ENCODE measurements at places on chromosomes 11 and 22.

- DNase-seq = no peak
Measured at GRCh38 chr22:50486561-50487289, at the start of gene MIOX. TSS of gene MIOX (plus strand) at chr22:50486859. CDS start at chr22:50486898, 39 bp downstream.

- DNase-seq = no peak
Measured at GRCh38 chr11:84260862-84261261, 974.7 kb upstream of the CCDC90B start.

GRCh38 chr11:114449845-114450244, 10.6 kb downstream of the REXO2 start:
- no peak for DNase-seq

GRCh38 chr22:46574993-46575910, 37.8 kb upstream of the CELSR1 start:
- DNase-seq = no peak

DNA sequence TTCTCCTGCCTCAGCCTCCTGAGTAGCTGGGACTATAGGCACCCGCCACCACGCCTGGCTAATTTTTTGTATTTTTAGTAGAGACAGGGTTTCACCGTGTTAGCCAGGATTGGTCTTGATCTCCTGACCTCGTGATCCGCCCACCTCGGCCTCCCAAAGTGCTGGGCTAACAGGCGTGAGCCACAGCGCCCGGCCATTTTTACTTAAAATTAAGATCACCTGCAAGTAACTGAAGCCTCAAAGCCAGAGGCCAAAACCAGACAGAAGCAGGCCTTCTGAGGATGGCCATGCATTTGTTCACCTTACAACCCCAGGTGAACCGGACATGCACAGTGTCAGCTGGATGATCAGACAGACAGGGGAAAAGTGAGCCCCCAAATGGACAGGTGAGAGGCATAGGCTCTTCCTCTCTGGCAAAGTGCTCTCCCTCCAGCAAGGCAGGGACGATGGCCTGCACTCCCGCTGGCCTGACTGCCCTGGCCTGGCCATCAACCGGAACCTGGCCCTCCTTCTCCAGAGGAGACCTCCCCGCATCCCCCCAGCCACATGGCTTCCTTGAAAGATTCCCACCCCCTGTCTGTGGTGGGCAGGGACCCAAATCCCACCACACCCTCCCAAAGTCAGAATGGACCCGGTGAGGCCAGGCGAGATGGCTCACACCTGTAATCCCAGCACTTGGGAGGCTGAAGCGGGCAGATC, 25.9 kb downstream of the APOBEC3H start:
- no peak for DNase-seq

DNA sequence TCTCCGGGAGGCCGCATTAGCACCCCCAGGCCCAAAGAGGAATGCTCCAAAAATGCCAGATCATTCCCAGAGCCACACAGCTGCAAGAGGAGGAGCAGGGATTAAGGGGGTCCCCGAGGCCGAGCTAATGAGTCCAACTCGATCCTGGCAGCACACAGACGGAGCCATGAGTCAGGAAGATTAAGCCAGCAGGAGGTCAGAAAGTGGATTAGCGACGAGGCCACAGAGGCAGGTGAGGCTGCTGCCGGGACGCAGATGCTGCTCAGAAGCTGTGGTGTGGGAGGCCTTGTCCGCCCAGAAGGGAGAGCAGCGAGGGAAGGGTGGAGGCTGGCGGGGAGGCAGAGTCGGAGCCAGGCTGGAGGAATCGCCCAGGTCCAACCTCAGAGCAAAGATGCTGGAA, 120.5 kb downstream of the SHANK2 start:
- DNase-seq = no peak

DNA sequence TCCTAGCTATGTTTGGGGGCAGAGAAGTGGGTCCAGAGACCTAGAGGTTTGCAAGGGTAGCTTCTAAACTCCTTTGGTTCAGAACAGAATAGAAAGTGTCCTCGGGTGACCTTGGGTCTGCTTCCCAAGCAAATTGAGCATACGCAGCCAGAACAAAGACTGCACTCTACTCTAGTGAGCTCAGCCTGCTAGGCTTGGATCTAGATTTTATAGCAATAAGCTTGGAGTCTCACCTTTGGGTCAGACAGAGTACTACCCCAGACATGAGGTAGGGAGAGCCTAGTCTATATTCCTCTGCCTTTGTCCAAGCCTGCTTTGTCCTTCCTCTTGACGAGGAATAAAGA, 52.6 kb upstream of the ELF5 start:
- DNase-seq = no peak

DNA sequence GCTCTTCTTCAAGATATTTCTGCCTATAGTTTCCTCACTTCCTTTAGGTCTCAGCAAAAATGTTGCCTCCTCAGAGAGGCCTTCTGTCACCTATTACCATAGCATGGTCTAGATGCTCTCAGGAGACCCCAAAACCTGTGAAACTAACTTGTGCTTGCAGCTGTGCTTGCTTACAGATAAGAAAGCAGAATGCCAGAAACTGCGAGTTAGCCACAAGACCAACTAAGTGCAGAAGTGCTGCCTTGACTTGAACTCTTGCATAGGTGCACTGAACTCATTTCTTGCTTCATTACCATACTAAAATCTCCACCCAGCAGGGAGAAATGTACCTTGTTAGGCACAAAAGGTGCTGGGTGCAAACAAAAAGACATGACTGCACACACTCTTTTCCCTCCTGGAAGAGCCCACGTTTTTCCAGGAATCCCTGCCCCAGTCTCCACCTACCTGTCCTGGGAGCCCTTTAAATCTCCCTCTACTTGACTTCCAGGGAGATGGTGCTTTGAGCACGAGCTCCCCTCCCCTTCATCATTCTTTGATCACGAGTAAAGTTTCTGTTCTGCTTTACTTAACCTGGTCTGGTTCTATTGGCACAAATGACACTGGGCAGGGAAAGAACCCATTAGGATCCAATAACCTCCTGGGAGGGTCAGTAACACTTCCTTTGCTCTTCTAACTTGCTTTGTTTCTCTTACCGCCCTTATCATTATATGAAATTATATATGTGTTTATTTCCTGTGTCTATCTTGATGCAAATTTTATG, 137.7 kb upstream of the DDI1 start:
- DNase-seq = no peak

- DNase-seq = peak; percentile 77
Measured at GRCh38 chr22:20507253-20508066, at the start of gene MED15. TSS of gene MED15 (plus strand) at chr22:20507610. CDS start at chr22:20507679, 69 bp downstream.

- no peak for DNase-seq
Measured at GRCh38 chr11:42034826-42035225, 575.4 kb upstream of the LRRC4C start.

GRCh38 chr22:36927671-36928070, 14.2 kb downstream of the CSF2RB start:
- DNase-seq = no peak

DNA sequence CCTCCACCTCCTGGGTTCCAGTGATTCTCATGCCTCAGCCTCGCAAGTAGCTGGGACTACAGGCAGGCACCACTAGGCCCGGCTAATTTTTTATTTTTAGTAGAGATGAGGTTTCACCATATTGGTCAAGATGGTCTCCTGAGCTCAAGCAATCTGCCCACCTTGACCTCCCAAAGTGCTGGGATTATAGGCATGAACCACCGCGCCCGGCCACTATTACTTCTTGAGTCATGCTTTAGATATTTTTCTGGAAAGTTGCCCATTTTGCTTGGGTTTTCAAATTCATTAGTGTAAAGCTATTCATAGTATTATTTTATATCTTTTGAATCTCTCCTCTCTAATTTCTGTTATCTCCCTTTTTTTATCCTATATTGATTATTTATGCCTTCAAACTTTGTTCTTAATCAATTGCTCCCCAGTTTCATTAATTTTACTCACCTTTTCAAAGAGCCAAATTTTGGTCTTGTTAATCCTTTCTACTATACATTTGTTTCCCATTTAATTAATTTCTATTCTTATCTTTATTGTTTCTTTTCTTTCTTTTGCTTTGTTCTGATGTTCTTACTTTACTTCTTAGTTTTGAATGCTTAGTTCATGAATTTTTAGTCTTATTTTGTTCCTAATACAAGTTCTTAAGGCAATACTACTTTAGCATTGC, 10.3 kb upstream of the RAC2 start:
- no peak for DNase-seq

DNA sequence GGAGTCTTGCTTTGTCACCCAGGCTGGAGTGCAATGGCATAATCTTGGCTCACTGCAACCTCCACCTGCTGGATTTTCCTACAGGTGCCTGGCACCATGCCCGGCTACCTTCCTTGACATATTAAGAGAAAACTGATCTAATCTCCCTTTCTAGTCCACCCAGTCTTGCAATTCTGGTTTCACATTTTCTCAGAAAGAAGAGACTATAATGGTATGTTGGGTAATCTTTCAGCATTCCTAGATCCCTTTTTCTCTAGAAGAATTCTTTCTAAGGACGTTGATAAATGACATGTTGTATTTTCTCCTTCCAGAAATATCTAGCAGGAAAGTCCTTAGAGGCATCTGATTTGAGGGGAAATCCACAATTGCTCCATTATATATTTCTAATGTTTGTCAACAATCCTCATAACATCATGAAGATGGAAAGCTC, 10.4 kb upstream of the HSPA8 start:
- DNase-seq = no peak

GRCh38 chr11:8070417-8071115, 10.4 kb upstream of the TUB start:
- no peak for DNase-seq

DNA sequence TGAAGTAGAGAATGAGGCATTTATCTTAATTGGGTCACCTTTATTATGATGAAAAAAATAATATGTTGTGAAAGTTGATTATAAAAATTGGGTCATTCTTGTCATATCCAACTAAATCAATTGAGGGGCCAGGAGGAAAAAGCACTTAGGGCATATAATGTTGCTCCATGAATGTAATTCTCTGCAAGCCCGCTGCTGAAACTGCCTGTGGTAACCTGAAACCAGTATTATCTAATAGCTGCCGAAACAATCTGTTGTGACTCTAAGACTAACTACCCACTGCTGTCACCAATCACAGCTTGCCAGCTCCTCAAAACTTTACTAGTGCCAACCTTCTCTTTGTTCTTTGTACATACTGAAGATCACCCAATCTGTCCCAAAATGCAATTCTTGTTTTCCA, 115.8 kb downstream of the ATG16L2 start:
- no peak for DNase-seq

- no peak for DNase-seq
Measured at GRCh38 chr22:43501878-43502277, 90.1 kb downstream of the MPPED1 start.

DNA sequence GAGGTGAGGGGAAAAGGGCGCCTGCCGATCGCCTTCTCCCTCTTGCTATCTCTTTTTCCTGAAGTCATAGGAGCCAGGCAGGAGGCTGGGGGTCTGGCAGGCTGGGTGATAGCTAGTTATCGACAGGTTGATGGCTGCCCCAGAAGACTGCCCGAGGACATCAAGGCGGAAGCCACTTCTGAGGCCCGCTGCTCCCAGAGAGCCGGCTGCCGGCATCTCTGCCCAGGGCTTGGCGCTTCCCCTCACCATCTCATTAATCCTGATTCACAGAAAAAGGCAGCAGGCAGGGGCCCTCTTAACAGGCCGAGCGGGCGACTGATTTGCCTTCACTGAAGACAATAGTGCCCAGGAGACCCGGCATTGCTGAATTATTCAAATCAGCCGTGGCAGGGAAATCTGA, 124.2 kb downstream of the MIAT start:
- no peak for DNase-seq

GRCh38 chr11:44737245-44738085, 10.7 kb downstream of the TSPAN18 start:
- no peak for DNase-seq

- DNase-seq = no peak
Measured at GRCh38 chr22:31616315-31616980, 45.6 kb downstream of the PISD start.

DNA sequence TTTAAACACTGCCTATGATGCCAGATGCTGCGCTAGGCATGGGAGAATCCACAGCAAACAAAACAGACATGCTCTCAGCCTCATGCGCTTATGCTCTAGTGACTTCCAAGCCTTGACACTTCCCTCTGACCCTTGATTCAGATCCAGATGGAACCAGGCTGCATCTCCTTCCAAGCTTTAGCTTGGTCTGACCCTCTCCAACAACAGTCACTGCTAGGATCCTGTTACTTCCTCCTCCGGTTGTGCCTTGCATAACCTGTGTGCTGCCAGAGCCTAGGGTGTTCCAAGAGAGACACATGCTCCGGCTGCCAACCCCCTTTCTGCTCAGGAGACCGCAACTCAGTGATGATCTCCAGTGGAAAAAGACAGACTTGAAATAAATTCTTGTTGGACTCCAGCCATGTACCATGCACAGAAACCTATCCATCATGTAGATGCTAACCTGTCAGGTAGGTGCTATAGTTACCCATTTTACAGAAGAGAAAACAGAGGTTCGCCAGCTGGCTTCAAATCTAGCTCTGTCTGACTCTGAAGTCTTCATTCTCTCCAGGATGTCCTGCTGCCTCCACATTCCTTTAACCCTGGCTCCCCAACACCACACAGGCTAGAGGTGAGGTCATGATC, 136.3 kb upstream of the TEAD1 start:
- no peak for DNase-seq

- no peak for DNase-seq
Measured at GRCh38 chr11:126006068-126006467, 56.6 kb downstream of the CDON start.

DNA sequence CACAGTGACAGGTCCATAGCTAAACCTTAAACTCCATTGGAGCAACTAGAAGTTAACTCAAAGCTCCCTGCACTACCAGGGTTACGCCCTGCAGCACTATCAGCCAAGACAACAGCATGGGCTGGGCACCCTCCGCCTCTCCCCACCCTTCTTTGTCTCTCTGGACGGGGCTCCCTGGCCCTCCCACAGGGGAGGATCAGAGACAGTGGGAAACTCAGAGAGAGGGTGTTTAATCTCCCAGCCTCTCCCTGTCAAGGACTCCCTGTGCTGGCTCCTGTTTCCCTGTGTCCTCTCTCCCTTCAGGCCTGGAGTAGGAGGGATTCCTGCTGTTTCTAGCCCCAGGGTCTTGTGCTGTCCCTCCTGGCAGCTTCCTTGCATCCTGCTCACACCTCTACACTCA, 56.9 kb upstream of the CSNK2A3 start:
- no peak for DNase-seq

- DNase-seq = no peak
Measured at GRCh38 chr11:9512370-9513019, 51.7 kb downstream of the ZNF143 start.

- DNase-seq = no peak
Measured at GRCh38 chr11:73175551-73176144, 33.5 kb upstream of the FCHSD2 start.

GRCh38 chr11:65589444-65590239, 6.0 kb downstream of the KCNK7 start:
- DNase-seq = peak; percentile 92

DNA sequence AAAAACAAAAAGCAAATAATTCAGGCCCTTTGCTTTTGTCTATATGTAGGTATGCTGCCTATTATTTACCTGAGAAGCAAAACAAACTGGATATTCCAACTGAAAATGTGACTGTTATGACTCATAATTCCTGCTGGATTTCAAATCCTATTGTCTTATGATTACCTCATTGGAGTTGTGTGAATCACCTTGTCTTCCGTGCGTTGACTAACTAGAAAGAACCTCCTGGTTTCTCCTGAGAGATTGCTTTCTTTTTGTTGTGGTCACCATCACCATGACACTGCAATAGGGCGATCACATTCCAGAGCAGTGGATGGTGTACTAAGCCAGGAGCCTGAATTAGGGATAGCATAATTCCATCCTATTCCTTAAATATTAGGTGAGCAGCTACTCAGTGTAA, 23.0 kb upstream of the EXPH5 start:
- no peak for DNase-seq
